Right renal pelvis (tissue), 4 donors: ENCODE measurements at places on chromosomes 5 and 9. TPM values are rescaled to one million over a fixed set of nuclear protein-coding genes. Genes with fewer than 3 reads are reported as not detected.

DNA sequence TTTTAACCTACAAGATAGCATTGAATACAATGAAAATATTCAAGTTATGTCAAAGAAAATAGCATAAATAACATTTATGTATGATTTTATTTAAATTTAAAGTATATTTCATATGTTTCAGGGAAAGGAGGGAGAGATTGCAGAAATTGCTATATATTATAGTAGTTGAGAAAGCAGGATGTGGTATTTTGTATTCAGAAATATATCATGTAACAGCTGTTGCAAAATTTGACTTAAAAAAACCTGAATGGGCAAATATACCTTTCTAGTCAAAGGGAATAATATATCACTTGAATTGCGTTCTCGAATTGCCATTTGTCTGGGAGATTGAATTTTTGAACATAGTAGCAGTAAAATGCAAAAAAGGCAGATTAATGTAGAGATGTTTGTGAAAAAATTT lies 80.6 kb downstream of the PAM start:
- no peak for DNase-seq

DNA sequence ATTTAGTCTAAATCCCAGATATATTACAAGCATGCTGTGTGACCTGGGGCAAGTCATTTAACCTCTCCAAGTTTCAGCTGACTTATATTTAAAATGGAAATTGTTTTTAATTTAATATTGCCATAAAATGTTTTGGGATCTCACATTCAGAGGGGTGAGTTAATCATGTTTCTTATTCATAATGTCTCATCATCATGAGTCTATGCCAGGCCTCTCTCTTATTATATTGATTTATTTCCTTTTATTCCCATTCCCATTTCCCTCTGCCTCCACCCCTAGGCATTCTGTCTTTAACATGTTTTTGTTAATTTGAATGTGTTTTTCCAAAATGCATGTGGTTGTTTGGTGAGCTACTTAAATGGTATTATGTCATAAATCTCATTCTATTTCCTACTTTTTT lies 39.0 kb upstream of the TTC1 start:
- DNase-seq = no peak

The GABRA1 gene
- not detected for polyA plus RNA-seq

DNA sequence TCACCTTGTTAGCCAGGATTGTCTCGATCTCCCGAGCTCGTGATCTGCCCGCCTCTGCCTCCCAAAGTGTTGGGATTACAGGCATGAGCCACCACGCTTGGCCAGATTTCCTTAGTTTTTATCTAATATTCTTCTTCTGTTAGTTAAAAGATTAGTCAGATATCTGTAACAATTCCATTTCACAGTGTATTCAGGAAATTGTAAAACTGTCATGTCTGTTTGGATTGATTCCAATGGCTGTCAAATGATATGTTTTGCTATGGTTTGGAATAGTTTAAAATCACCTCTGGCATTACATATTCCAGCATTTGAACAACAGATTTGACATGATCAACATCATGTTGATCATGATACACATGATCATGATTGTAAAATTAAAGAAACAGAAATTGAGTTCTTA lies 193.6 kb upstream of the DAB2 start:
- no peak for DNase-seq

GRCh38 chr9:5264219-5264595 lies 33.0 kb downstream of the INSL4 start:
- DNase-seq = no peak

DNA sequence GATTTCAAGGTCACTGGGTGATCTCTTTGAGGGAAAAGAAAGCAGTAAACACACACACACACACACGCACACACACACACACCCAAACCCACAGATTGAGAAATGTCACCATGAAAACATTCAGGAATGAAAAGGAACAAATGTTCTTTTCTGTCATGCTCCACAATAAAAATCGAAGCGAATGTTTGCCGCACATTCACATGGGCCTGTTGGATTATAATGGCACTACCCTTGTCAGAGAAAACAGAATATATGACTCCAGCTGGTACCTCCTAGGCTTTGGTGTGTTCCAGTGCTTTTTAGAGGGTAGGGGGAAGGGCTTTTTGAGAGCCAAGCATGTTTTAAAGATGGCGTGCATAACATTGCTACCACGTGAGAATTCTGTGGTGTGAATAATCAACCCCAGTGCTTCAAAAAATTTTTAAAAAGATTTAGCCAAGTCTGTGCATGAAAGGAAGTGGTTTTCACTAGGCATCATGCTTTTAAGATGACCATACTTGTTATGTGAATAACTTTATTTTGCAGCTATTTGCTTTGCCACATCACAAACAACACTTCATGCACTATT lies 120.8 kb upstream of the ZNF608 start:
- DNase-seq = no peak

The GALNT10 gene
- polyA plus RNA-seq = 27.6 TPM

The ELAVL2 gene
- polyA plus RNA-seq = 3.4 TPM

- no peak for DNase-seq
Measured at GRCh38 chr5:124888050-124888506, 141.6 kb upstream of the ZNF608 start.

The TSSK1B gene
- polyA plus RNA-seq = 0.13 TPM

- no peak for DNase-seq
Measured at GRCh38 chr5:42020788-42021530, 95.9 kb downstream of the FBXO4 start.

GRCh38 chr5:167953151-167953798 lies 338.2 kb upstream of the WWC1 start:
- DNase-seq = no peak

DNA sequence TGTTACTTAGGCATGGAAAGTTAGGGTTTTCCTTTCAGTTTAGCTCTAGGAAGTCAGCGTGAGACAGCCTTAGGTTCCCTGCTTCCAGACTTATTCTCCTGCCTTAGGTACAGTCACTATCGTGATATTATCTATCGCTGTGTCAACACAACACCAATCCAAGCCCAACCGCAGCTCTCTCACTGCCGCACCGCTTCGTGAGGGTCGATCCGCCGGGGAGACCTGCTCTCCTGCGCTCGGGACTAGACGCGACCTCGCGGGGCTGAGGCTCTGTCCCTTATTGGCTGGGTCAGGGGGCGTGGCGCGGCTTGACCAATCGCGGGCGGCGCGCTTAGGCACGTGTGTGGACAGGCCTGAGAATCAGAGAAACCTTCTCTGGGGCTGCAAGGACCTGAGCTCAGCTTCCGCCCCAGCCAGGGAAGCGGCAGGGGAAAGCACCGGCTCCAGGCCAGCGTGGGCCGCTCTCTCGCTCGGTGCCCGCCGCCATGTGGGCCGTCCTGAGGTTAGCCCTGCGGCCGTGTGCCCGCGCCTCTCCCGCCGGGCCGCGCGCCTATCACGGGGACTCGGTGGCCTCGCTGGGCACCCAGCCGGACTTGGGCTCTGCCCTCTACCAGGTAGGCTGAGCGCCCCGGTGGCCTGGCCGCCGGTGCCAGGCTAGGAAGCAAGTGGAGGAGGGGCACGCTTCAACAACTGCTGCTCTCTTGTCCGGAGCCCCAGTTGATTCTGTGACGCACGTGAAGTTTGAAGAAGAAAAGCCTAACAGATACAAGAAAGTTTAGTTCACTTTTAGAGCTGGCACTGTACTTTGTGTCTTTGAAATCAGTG lies at the start of gene MCCC2:
TSS of gene MCCC2 (plus strand) at position 400 of the 825 bp plus-strand sequence. CDS start at position 486, 86 bp downstream.
- DNase-seq = peak; percentile 86

The GADD45G gene
- polyA plus RNA-seq = 2.7 TPM

The NIM1K gene
- 0.46 TPM for polyA plus RNA-seq

DNA sequence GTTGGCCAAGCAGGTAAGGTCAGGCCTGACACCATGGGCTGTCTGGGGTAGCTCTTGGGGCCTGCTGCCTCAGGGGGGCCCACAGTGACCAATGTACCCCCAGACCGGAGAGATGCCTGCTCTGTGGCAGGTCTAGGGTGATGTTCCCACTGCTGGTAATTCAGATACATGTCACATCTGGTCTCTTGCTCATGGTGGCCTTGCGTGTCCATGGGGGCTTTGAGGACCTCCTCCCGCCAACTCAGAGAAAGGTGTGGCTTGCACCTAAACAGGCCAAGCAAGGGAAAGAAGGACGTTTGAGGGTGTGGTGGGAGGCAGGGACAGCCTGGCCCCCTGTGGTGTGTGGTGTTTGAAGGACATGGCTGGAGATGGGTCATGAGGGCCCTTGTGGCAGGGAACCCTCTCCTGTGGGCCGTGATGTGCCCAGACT lies 75.2 kb downstream of the PHF2 start:
- DNase-seq = no peak

DNA sequence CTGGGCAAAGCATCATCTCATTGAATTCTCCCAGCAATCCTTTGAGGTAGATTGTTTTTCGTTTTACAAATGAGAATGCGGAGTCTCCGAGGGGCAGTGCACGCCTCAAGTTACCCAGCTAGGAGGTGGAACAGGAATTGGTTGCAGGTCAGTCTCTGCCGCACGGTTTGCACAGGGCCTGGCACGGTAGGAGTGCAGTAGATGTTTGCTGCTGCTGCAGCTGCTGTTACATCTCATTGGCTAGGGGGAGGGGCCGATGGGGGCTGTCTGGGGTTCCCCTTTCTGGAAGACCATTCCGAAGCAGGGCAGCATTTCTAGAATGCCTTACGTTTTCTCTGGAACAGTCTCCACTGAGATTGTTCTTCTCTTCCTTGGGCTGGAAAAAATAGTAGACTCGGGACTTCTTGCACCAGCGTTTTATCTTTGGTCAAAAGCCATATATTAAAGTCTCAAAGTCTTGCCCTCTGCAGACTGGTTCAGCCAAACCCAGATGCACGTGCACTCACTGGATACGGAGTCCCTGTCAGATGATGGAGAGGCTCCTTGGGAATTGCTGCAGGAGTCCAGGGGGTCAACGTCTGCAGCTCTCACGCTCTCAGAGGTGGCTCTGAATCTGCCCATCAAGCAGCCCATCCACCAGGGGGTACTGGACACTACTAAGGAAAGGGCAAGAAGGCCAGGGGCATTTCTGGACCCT lies 1.2 kb downstream of the USP20 start:
- no peak for DNase-seq

The HRH2 gene
- polyA plus RNA-seq = 4.0 TPM

The GRM6 gene
- polyA plus RNA-seq = 0.90 TPM

GRCh38 chr5:28961816-28962215 lies 1923.4 kb upstream of the CDH9 start:
- DNase-seq = no peak

- DNase-seq = no peak
Measured at GRCh38 chr5:127428748-127429147, 88.7 kb upstream of the PRRC1 start.

- DNase-seq = no peak
Measured at GRCh38 chr5:172952034-172952511, 7.2 kb upstream of the RPL26L1 start.

The PCBD2 gene
- polyA plus RNA-seq = 9.2 TPM

- no peak for DNase-seq
Measured at GRCh38 chr5:133662578-133662977, 50.2 kb upstream of the FSTL4 start.

The ZNF484 gene
- polyA plus RNA-seq = 8.6 TPM

The SLC24A2 gene
- 0.13 TPM for polyA plus RNA-seq

DNA sequence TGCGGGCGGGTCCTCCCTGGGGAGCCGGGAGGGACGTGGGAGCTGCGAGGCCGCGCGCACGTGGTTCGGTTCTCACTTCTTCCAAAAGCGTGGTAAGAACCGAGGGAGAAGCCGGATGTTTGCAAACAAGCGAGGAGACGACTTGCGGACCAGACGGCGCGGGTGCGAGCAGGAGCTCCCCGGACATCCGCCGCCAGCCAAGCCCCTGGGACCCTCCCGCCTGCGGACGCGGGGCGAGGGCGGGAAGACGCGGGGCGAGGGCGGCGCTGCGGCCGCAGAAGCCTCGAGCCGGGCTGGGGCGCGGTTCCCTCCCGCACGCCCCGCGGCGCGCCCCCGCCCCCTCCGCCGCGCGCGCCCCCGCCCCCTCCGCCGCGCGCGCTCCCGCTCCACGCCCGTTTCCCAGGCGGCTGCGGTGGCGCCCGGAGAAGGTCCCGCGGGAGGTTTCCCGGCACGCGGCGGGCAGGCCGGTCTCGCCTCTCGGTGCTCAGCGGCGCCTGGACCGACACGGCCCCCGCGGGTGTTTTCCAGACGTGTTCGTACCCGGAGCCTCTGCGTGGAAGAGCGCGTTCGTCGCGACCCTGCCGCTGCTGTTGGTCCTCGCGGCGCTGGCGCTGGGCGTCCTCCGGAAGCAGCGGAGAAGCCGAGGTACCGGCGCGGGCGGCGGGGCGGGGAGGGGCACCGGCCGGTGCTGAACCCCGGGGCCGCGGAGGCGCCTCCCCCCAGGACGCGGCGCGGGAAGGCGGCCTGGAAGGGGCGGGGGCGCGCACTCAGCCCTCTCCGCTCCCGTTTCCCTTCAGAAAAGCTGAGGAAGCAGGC lies 12.8 kb downstream of the BTNL9 start:
- DNase-seq = no peak

- DNase-seq = no peak
Measured at GRCh38 chr5:151156507-151157420, 815 bp downstream of the ANXA6 start.

The C1QTNF3 gene
- 54.3 TPM for polyA plus RNA-seq

GRCh38 chr9:120608421-120608820 lies 28.5 kb upstream of the CDK5RAP2 start:
- DNase-seq = no peak

- no peak for DNase-seq
Measured at GRCh38 chr9:134284273-134284672, 42.0 kb upstream of the RXRA start.

- no peak for DNase-seq
Measured at GRCh38 chr5:91956738-91957137, 573.6 kb upstream of the ARRDC3 start.

DNA sequence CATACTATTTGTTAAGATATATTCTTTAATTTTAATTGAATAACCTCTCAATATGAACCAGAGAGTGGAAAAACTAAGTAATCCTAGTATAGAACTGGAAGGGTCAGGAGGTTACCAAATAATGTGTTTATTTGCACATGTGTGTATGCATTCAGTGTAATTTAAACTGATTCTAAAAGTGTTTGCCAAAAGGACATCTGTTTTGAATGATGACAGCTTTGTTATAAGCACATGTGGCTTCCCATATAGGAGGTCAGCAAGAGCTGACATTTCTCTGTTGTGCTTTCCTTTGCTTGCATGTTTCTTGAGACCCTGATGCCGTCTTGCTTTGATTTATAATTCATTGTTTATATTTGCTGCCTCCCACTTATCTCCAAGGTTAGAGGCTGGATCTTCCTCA lies 383.4 kb downstream of the BRINP1 start:
- no peak for DNase-seq

DNA sequence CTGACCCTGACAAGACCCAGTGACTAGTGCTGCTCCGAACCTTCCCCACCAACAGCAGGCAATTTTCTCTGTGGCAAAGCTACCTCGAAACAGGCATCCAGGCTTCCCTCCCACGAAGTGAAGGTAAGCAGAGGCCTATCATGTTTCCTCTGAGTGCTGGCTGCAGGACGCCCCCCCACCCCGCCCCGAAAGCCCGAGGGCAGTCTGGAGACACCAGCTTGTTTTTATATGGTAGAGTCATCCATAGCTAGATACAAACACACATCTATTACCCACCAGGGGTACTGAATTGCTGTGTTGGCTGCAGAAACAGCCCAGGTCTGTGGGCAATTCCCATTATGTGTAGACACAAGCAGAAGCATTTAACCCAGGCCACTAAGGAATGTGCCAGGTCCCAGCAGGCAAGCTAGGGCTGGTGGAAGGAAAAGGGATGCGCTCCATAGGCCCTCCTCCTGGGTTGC lies 40.4 kb downstream of the LIX1 start:
- no peak for DNase-seq
